ENCODE measurements at places on chromosomes 16 and 17. TPM values are rescaled to one million over a fixed set of nuclear protein-coding genes. Genes with fewer than 3 reads are reported as not detected.

The SGSH gene
- 25.1 TPM for total RNA-seq

The KCNH4 gene
- not detected for total RNA-seq

The ATMIN gene
- total RNA-seq, result 50.5 TPM

The ATP2A3 gene
- total RNA-seq, result 2.4 TPM

The SLC22A31 gene
- total RNA-seq, result 0.50 TPM

The ATF7IP2 gene
- total RNA-seq, result 4.6 TPM

The PDILT gene
- total RNA-seq, result not detected

The CCL18 gene
- not detected for total RNA-seq

The HES7 gene
- total RNA-seq, result not detected

The LRRC46 gene
- total RNA-seq, result 0.10 TPM

The KRT23 gene
- total RNA-seq, result not detected

The MFAP4 gene
- total RNA-seq, result 39.1 TPM

The CTRB2 gene
- not detected for total RNA-seq

The HS3ST2 gene
- not detected for total RNA-seq

The HS3ST3B1 gene
- 0.46 TPM for total RNA-seq

The ASPHD1 gene
- total RNA-seq, result 12.8 TPM

The TBC1D3E gene
- not detected for total RNA-seq

The MYLK3 gene
- total RNA-seq, result 0.26 TPM

The CDC42EP4 gene
- 36.4 TPM for total RNA-seq

The SULT1A2 gene
- total RNA-seq, result not detected

The DOC2B gene
- not detected for total RNA-seq

The MMP25 gene
- total RNA-seq, result not detected

The KRTAP17-1 gene
- not detected for total RNA-seq

The NPIPA2 gene
- total RNA-seq, result 0.69 TPM

The PIPOX gene
- 1.2 TPM for total RNA-seq

The KCNJ12 gene
- total RNA-seq, result 4.5 TPM

The TP53TG3D gene
- total RNA-seq, result 0.56 TPM

The CTRL gene
- total RNA-seq, result 0.30 TPM

The KRTAP4-4 gene
- total RNA-seq, result not detected

The MAP2K3 gene
- total RNA-seq, result 59.2 TPM

The FOXN1 gene
- total RNA-seq, result not detected

The ABCC3 gene
- 29.7 TPM for total RNA-seq

The C17orf113 gene
- total RNA-seq, result 0.33 TPM

The SHBG gene
- total RNA-seq, result 0.53 TPM

The ERN1 gene
- 23.3 TPM for total RNA-seq

The GINS2 gene
- total RNA-seq, result 1.2 TPM

The GDPD3 gene
- 1.3 TPM for total RNA-seq

The ACSM2B gene
- total RNA-seq, result not detected

The BOLA2B gene
- 8.5 TPM for total RNA-seq

The CCL13 gene
- total RNA-seq, result 3.9 TPM

The MRPL38 gene
- total RNA-seq, result 23.9 TPM

The TMEM220 gene
- 1.2 TPM for total RNA-seq

The ZSCAN10 gene
- total RNA-seq, result not detected

The TAT gene
- not detected for total RNA-seq

The KRT39 gene
- total RNA-seq, result not detected

The ST6GALNAC2 gene
- total RNA-seq, result 0.76 TPM

The GALR2 gene
- total RNA-seq, result not detected

The HSD11B2 gene
- not detected for total RNA-seq

The HCRT gene
- not detected for total RNA-seq

The SOX8 gene
- total RNA-seq, result 0.72 TPM
